ENCODE measurements at places on chromosomes 7 and 10. TPM values are rescaled to one million over a fixed set of nuclear protein-coding genes. Genes with fewer than 3 reads are reported as not detected.

Gene AQP1
- total RNA-seq = 67.8 TPM

Gene CYP2C19
- not detected for total RNA-seq

Gene ZC3HAV1L
- total RNA-seq = 16.7 TPM

Gene ZNF316
- 9.9 TPM for total RNA-seq

Gene CALCR
- total RNA-seq = 5.2 TPM

Gene SLC18A3
- total RNA-seq = not detected

Gene TMEM176B
- 18.3 TPM for total RNA-seq

Gene CELF2
- total RNA-seq = 31.8 TPM

Gene AP4M1
- 20.9 TPM for total RNA-seq

Gene ARHGEF35
- total RNA-seq = 1.6 TPM

Gene RBM20
- 6.3 TPM for total RNA-seq

Gene HMX2
- total RNA-seq = not detected

Gene EFCAB10
- not detected for total RNA-seq

Gene GBX1
- total RNA-seq = not detected

Gene GPRIN2
- 0.52 TPM for total RNA-seq

Gene BTBD16
- total RNA-seq = not detected

Gene DHTKD1
- 38.1 TPM for total RNA-seq

Gene PDE6C
- total RNA-seq = not detected

Data from skeletal muscle tissue (tissue), 5 donors.